Ammon's horn (tissue), 1 donor: ENCODE measurements at places on chromosomes 1 and 21.

DNA sequence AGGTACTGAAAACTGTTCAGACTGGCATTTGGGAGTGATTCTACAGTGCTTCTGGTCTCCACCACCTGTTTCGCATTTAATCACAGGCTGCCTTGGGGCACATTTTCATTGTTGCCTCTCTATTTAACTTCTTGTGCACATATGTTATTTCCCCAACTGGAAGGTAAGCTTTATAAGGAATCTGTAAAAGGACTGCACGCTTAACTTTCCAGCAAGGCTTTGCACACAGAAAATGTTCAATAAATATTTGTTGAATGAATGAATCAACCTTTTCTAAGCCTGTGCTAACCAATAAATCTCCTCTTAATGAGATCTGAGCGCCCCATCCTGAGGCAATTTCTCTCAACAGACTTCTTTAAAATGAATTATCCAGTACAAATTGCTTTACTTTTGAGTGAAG lies 84.3 kb upstream of the ARHGAP29 start:
- DNase-seq, result no peak

DNA sequence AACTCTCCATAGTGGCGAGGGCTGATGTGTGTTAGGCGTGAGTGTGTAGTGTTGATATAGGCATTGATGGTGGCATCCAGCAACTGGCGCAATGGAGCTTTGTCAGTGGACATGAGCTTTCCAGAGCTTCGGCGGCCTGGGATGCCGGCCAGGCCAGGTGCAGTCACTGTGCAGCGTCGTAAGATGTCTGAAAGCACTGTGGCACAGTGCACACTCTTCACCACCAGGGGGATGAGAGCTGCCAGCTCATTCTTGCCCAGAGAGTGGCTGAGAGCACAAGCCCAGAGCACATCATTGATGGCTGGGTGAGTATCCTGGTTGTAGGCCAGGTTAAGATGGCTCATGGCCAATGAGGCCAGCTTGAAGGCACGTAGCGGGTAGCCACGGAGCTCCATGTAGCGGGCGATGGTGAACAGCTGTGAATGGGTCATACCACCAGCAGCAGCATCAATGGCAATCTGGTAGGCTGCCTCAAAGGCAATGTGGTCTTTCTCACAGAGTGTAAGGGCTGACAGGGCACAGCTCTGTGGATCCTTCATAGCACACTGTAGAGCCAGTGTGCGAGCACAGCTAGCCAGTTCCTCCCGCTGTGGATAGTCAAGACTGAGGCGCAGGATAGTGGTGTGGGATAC lies 6.7 kb downstream of the UROD start:
- peak; percentile 68 for DNase-seq

- DNase-seq, result peak; percentile 27
These were observed 559 bp downstream of the RBBP4 start for GRCh38 chr1:32651461-32652073.

- DNase-seq, result no peak
These were observed 23.8 kb downstream of the MACF1 start for GRCh38 chr1:39228252-39228651.

DNA sequence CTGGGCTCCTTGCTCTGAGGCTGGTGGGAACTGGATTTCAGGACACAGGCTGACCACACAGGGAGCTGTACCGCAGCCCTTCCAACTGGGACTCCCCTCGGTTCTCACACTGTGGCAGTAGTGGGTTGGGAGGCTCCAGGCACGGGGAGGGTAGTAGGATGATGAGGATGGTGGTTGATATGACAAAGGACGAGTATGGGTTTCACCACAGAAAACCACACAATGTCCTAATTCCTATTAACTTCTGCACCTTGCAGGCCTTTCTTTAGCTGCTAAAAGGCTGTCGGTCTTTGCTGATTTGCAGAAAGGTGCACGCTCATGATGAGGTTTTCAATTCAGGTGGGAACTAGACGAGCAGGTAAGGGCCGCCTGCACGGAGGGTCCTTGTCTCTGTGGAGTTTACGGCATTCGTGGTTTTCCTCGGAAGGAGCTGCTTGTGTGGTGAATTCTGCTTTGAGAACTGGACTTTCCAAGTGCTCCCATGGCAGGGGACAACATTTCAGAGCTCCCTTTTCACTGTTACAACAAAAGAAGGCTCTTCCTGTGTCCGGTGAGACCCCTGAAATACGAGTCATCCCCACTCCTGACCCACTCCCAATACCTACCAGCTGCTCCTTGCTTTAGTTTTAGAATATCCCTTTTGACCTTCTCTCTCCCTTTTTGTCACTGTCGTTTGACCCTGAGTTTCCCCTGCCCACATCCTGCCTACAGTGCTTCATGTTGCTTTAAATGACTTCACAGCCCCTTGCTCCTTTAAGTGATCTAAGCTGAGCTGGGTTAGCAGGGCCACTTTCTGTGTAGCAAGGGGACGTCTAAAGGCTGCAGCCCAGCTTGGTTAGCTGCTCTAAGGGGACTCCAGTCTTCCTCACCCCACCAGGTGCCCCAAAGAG lies 125.1 kb downstream of the MRPS6 start:
- DNase-seq, result no peak

GRCh38 chr1:48858200-48858920 lies 81.7 kb upstream of the BEND5 start:
- DNase-seq, result no peak

DNA sequence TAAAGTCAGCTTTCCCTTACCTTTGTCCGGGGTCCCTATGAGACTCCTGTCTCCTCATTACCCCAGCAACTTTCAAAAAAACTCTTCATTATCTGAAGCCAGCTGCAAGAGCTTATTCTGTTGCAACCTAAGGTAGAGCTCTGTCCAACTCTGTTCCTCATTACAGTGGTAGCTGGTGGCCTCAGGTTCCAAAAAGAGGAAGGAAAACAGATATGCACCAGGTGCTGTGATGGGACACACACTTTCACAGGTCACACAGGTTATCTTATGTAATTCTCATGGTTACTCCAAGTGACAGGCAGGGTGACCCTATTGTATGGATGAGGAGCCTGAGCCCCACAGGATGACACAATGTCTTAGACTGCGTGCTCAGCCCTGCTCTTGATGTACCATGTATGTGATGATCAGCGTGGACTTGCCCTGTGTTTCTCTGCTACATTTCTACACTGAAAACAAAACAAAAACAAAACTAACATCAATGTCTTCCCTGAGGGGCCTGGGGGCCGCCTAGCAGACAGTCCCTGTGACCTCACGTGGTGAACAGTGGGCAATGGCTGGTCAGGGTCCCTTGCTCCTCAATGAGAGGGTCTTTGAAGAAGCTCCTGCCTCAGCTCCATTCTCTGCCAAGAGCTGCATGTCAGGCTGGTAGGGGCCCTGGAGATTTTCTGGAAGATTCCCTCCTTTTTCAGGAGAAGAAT lies 9.7 kb upstream of the TENT5C start:
- no peak for DNase-seq

DNA sequence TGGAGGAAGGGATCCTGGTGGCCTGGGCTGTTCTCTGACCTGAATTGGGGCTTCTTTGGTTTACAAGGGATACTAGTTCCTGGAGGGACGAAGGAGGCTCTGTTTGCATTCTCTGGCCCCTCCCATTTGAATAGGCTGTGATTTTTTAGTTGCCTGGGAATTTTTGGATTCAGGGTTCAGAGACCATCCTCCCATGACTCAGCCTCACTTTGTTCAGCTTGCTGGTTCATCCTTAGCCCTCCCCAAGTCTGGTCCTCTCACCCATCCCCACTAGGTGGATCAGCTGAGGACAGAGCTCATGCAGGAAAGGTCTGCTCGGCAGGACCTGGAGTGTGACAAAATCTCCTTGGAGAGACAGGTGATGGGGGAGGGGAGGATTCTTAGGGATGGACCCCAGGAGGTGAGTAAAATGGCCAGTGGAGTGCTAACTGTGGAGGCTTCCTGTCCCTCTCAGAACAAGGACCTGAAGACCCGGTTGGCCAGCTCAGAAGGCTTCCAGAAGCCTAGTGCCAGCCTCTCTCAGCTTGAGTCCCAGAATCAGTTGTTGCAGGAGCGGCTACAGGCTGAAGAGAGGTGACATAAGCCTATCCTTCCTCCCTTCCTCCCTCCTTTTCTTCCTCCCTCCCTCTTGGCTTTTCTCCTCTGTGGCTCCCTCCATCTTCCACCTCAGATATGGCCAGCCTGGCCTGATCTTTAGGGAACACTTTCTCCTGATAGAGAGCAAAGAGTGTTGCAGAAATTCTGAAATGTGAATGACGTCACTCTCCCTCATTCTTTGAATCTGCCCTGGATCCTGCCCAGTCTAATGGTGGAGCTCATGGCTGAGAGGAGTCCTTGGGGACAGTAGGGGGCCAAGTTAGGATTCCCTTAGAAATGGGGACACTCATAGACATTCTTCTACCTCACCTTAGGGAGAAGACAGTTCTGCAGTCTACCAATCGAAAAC lies 4.5 kb upstream of the TUFT1 start:
- DNase-seq, result no peak

DNA sequence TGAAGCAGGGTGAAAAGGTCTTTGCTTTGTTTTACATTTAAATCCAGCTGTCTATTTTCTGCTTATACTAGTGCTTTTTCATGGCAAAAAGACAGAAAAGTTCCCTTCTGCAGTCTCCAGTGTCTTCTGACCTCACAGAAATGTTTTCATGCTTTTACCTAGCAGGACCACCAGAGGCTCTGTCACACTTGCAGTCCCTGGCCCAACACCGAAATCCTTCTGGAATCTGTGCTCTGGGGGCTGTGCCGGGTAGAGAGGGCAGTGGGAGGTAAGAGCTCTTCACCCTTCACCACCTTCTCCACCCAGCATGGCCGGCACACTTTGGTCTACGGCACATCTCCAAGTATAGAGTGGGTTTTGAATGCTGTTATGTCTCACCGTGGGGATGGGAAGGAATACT lies 20.8 kb downstream of the GNAT2 start:
- no peak for DNase-seq

GRCh38 chr1:165842671-165843129 lies 15.3 kb downstream of the UCK2 start:
- DNase-seq, result no peak

DNA sequence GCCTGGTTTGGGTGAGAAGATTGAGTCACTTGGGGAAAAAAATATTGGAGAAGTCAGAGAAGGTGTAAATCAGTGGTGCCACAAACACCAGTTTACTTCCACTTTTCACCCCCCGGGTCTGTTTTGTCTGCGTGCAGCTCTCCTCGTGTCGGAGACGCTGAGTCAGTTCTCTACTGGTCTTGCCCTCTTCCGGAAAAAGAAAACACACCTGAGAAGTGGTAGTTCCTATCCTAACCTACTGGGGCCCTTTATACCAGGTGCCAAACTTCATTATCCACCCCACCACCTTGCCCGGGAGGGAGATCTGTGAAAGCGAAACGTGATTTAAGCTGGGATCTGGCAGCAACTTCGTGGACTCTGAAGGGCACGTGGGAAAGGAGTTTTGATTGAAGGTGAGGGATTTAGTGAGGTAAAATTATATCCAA lies 855 bp upstream of the IVNS1ABP start:
- peak; percentile 41 for DNase-seq

GRCh38 chr1:101107496-101108110 lies 82.0 kb upstream of the DPH5 start:
- no peak for DNase-seq

DNA sequence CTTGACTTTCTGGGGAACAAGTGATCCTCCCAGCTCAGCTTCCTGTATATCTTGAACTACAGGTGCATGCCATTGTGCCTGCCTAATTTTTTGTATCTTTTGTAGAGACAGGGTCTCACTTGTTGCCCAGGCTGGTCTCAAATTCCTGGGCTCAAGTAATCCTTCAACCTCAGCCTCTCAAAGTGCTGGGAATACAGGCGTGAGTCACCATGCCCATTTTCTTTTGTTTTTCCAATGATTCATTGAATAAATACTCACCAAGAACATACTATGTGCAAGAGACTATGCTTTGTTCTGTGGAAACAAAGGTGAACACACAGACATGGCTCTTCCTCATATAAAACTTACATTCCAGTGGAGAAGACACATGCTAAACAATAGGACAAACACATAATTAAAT lies 407.8 kb upstream of the DAB1 start:
- no peak for DNase-seq

DNA sequence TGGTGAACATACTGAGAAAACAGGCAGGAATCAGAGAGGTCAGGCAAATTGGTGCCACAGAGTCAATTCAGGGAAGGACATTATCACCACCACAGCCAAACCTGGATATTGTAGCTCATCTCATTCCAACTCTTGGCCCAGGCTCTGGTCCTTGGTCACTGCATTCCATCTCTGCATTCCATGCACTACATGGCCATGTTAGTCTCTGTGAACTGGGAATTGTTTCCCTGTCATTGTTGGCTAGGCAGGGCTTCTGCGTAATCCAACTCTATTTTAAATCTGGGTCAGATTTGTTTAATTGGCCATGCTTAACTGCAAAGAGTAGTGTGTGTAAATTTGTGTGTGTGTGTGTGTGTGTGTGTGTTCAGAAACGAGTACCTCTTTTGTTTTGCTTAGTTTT lies 837.6 kb upstream of the ADAMTS5 start:
- no peak for DNase-seq

DNA sequence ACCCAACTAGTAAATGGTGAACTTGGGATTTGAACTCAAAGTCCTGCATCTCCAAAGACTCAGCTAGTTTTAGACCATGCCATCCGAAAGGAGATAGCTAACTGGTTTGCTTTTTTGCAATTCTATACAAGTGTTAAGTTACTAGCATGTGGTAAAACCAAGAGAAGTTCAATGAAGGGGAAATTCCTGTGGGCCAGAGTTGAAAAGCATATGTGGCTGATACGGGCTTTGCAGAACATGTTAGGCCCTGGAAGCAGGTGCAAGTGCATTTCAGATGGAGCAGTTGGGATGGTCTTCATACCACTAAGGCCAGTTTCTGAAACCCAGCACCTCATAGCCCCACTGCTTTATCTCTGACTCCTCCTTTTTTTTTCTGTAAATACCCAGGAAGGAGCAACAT lies 620.9 kb downstream of the PLPP3 start:
- no peak for DNase-seq

DNA sequence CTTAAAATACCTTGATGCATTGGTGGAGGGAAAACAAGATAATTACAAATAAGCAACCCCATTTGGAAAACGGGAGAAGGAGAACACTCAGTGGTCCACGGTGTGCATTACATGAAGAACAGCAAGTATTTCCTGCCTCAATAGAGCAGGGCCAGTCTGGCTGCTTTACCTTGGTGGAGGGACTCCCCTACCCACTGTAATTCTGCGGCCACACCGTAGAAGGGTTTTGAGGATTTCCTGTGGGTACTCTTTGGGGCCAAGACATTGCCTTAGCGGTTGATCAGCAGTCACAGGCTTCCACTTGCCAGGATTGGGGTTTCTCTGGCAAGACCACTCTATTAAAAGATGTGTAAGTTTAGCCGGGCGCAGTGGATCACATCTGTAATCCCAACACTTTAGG lies 16.3 kb upstream of the TMEM54 start:
- no peak for DNase-seq

DNA sequence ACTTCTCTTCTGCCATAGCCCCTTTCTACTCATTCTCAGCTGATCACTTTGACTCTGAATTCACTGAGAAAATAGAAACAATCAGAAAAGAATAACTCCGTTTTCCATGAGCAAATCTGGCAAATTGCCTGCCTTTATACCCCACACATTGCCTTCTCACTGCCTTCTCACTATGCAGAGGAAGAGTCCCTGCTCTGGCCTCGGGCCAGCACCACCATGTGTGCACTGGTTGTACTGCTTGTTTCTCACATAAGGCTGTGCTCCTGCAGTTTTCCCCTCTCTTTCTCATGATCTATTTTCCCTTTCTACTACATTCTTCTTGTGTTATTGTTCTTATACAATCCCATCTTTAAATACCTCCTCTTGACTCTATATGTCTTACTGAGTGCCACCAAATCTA lies 2.3 kb upstream of the HMGCS2 start:
- peak; percentile 74 for DNase-seq
